CD4-positive, alpha-beta T cell treated with Interleukin-1 beta for 1 hour (primary cell): ENCODE measurements at places on chromosomes 16 and 17.

- DNase-seq: no peak
Measured at GRCh38 chr16:79318143-79318899, 282.2 kb downstream of the MAF start.

DNA sequence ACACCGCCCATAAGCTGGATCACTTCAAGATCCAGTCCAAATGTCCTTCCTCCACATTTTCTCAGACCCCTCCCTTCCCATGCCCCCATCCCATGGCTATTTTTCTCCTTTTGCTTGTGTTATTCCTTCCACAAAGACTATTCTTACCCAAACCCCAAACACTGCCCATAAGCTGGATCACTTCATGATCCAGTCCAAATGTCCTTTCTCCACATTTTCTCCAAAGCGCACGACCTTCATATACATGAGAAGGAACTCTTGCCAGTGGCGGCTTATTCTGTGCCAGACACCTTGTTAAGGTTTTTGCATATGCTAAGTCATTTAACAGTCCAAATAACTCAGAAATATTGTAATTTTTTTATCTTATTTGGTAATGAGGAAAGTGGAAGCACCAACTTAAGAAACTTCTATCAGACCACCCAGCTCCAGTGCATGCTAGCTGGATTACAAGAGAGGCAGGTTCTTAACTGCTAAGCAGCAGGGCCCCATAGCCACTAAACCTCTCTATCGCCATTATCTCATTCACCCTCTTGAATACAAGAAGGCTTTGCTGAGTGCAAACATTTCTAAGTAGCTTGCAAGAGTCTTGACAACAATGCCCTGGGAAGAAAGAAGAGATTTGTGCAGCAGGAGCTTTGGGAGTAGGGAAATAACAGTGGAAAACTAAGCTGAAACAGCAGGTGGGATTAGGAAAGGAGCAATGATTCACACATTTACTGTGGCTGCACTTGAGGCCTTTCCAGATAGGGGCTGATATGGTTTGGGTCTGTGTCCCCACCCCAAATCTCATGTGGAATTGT lies 428.2 kb upstream of the MAF start:
- DNase-seq: no peak

GRCh38 chr17:62456016-62456415 lies 22.6 kb upstream of the TLK2 start:
- DNase-seq: no peak

- DNase-seq: no peak
Measured at GRCh38 chr17:6078458-6078871, 8.3 kb downstream of the WSCD1 start.

- no peak for DNase-seq
Measured at GRCh38 chr17:69411766-69412165, 2.7 kb upstream of the MAP2K6 start.

- no peak for DNase-seq
Measured at GRCh38 chr17:50181591-50182560, 16.1 kb downstream of the SGCA start.

- DNase-seq: no peak
Measured at GRCh38 chr16:66468321-66468965, 41.3 kb downstream of the BEAN1 start.

DNA sequence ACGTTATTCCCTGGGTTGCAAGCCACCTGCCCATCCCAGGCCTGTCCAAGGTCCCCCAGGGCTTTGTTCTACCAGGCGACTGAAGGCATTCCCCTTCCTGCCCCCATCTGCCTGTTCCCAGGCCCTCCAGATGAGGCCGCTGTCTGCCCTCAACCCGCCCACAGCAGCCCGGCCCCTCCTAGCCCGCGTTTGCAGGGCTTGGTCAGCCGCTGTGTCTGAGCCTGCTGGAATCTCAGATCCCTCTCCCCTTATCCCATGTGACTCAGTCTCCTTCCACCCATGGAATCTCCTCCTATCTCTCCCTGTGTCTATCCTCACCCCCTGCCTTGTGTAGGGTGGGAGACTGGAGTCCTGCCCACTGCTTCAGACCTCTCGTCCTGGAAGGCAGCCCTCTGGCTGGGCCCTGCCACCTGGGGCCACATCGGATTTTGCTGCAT lies 186.0 kb upstream of the TNRC6C start:
- peak; percentile 70 for DNase-seq
